ENCODE measurements at places on chromosomes 2 and 18.

DNA sequence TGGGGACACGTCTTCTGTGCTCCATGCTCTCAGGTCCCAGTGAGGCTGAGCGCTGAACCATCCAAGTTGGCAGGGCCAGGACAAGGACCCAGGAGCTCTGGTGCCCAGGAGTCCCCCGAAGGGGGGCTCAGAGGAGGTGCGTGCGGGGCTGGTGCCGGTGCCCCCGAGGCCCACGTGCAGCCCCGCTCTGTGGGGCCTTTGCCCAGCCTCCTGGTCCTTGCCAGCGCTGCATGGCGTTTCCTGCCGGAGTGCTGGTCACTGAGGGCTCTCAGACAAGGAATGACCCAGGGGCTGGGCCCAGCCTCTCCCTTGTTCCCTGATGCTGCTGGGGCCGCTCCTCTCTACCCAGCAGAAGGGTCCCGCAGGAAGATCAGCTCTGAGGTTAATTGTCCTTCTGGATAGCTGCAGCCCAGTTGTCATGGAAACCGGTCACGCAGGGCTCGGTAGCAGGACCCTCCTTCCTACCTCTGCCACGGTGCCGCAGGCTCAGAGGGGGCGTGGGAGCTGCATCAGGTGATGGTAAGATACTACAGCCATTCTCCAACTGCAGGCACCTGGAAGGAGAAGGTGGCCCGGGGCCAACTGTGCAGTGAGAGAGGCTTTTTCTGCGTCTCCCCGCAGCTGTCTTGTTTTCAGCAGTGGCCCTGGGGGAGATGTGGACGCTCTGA is 64.5 kb downstream of the RRM2 start:
- H3K4me3 ChIP-seq: no peak overlapping the region
- peaks cover 3% of the 10 kb centered on the region for H3K27me3 ChIP-seq
- H3K27ac ChIP-seq: no peak overlapping the region
- no peaks in the 10 kb centered on the region for H3K36me3 ChIP-seq
- no peaks in the 10 kb centered on the region for H3K4me1 ChIP-seq

- H3K4me1 ChIP-seq: no peaks in the 10 kb centered on the region
- H3K36me3 ChIP-seq: peaks cover 1% of the 10 kb centered on the region
- H3K27ac ChIP-seq: no peak overlapping the region
- no peak overlapping the region for H3K4me3 ChIP-seq
- H3K27me3 ChIP-seq: no peaks in the 10 kb centered on the region
Observed at GRCh38 chr2:219713110-219713509, 85.7 kb downstream of the SLC4A3 start.

- H3K4me3 ChIP-seq: no peak overlapping the region
- DNase-seq: no peak
- no peaks in the 10 kb centered on the region for H3K36me3 ChIP-seq
- no peaks in the 10 kb centered on the region for H3K27me3 ChIP-seq
Observed at GRCh38 chr18:23718243-23718720, 29.0 kb downstream of the LAMA3 start.

GRCh38 chr2:8798393-8798792 is 39.0 kb downstream of the KIDINS220 start:
- no peaks in the 10 kb centered on the region for H3K27me3 ChIP-seq
- H3K4me3 ChIP-seq: no peak overlapping the region
- peaks cover 44% of the 10 kb centered on the region for H3K36me3 ChIP-seq
- peaks cover 8% of the 10 kb centered on the region for H3K4me1 ChIP-seq
- DNase-seq: no peak

GRCh38 chr2:79801082-79801481 is 288.2 kb downstream of the CTNNA2 start:
- no peaks in the 10 kb centered on the region for H3K36me3 ChIP-seq
- H3K27ac ChIP-seq: no peak overlapping the region
- H3K27me3 ChIP-seq: peaks cover 22% of the 10 kb centered on the region
- no peak for DNase-seq
- no peak overlapping the region for H3K4me3 ChIP-seq

DNA sequence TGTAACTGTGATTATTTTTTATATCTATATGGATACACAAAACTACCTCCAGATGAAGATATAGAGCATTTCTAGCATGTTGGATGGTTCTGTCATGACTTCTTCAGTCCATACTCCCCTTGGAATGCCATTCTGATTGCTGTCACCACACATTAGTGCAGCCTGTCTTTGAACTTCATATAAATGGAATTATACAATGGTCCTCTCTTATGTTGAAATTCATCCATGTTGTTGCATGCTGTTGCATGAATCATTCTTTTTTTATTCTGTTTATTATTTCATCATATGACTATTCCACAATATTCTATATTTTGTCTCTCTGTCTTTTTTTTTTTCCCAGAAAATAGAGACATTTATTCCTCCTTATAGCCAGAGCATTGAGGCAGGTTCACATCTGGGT is 74.1 kb downstream of the OSBPL6 start:
- H3K4me1 ChIP-seq: peaks cover 4% of the 10 kb centered on the region
- H3K27ac ChIP-seq: no peak overlapping the region
- no peaks in the 10 kb centered on the region for H3K27me3 ChIP-seq
- H3K36me3 ChIP-seq: no peaks in the 10 kb centered on the region
- DNase-seq: no peak

DNA sequence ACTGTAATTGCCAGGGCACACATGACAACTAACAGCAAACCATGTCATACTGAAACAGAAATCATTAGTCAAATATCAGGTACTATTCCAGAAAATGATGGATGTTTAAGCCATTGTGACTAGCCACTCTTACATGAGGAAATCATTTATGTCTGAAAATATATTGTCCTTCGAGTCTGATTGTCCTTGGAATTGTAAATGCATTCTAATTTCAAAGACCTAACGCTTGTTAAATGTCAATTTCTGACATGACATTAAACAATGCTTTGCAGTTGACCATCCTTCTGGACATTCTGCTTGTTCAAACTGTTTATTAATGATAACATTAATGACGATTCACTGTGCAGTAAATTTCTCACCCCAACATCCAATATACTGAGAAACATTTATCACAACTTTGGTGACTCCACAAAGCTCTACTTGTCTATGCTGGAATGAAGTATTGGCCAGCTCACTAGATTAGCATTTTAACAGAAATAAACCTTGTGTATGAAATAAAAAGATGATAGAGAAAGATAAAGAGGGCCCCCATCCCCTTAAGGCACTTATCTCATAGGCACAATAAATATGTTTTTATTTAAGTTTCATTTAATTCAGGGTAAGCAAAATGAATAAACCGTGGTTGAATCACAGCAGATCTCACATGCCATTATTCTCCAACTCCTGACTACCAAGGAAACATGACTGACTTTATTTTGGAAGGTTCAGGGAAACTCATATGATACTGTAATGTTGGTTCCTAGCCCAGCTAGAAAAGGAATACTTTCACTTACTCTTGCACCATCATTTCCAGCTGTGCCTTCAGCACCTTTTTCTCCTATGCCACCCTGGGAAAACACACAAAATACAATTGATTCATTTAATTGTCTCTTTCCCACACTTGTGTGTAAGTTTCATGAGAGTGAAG is 82.3 kb downstream of the COL3A1 start:
- no peaks in the 10 kb centered on the region for H3K27me3 ChIP-seq
- H3K4me1 ChIP-seq: peaks cover 47% of the 10 kb centered on the region
- no peak overlapping the region for H3K4me3 ChIP-seq
- DNase-seq: no peak
- peak overlapping the region; percentile 15 for H3K27ac ChIP-seq
- H3K36me3 ChIP-seq: peaks cover 38% of the 10 kb centered on the region

- H3K27me3 ChIP-seq: no peaks in the 10 kb centered on the region
- no peak overlapping the region for H3K4me3 ChIP-seq
- H3K4me1 ChIP-seq: no peaks in the 10 kb centered on the region
Observed at GRCh38 chr18:70693246-70693645, 404.4 kb downstream of the SOCS6 start.

GRCh38 chr2:190904640-190905261 is 24.1 kb downstream of the GLS start:
- no peak overlapping the region for H3K4me3 ChIP-seq
- DNase-seq: no peak
- peaks cover 34% of the 10 kb centered on the region for H3K36me3 ChIP-seq

DNA sequence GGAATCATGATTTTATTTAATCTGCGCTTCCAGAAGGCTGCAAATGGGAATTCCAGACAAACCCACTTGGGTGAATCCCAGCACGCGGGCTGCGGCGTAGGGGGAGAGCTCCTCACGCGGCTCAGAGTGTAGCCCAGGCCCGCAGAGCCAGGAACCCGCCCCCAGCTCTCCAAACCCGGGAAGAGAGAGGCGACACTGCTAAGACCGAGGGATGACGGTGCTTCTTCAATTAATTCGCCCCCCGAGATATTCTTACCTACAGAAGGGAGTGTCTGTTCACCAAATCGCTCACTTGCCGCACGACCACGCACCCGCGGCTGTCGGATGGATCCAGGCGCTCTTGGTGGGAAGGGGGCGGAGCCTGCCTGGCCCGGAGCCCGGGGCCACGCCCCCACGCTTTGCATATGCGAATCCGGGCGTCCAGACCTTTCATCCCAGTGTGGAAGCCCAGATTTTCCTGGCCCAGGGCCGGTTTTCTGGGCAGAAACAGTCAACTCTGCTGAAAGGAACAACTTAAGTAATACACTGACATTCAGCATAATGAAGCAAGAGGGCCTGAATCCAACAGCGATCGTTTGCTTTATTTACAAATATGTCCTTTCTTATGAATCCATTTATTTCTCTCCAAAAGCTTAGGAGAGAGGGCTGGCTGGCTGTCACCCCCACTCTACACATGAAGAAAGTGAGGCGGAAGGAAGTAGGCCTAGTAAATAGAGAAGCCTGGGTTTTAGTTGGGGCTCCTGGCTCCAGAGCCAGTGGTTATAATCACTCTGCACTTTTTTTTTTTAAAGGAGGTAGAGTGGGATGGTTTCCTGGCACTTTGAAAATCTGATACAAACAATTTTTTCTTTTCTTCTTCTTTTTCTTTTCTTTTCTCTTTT is at the start of gene SLC19A3:
SLC19A3 (minus strand) TSS at position 342 of the 881 bp plus-strand sequence. CDS start 15,710 bp downstream, outside the sequence.
- no peak within 1 kb of the TSS for H3K27ac ChIP-seq
- DNase-seq: no peak
- peaks cover 8% of the 10 kb centered on the region for H3K4me1 ChIP-seq
- peaks cover 22% of the 10 kb centered on the region for H3K27me3 ChIP-seq
- H3K36me3 ChIP-seq: no peaks in the 10 kb centered on the region

GRCh38 chr2:232345251-232345650 is 33.3 kb upstream of the ALPP start:
- no peaks in the 10 kb centered on the region for H3K4me1 ChIP-seq
- H3K36me3 ChIP-seq: no peaks in the 10 kb centered on the region
- no peak overlapping the region for H3K4me3 ChIP-seq
- H3K27ac ChIP-seq: no peak overlapping the region
- peak; percentile 74 for DNase-seq

- no peaks in the 10 kb centered on the region for H3K4me1 ChIP-seq
- H3K27ac ChIP-seq: no peak overlapping the region
- no peaks in the 10 kb centered on the region for H3K27me3 ChIP-seq
- H3K4me3 ChIP-seq: no peak overlapping the region
- DNase-seq: no peak
Observed at GRCh38 chr2:201507725-201508124, 56.2 kb downstream of the STRADB start.
